A549 treated with DMSO at 1 μM for 4 hours (cell line): ENCODE measurements at places on chromosomes 2 and 18. TPM values are rescaled to one million over a fixed set of nuclear protein-coding genes. Genes with fewer than 3 reads are reported as not detected.

CFAP65 gene
- 0.09 to 0.19 TPM (median 0.15 TPM) in 5 replicates for total RNA-seq

TTC27 gene
- 25.2 to 28.6 TPM (median 26.2 TPM) in 5 replicates for total RNA-seq

EDAR gene
- total RNA-seq = 0.02 TPM in 2 of 5 replicates, not detected in the others

ST6GAL2 gene
- 16.7 to 28.3 TPM (median 24.1 TPM) in 5 replicates for total RNA-seq

NAT8 gene
- not detected in 5 replicates for total RNA-seq

WDR54 gene
- 77.2 to 88.4 TPM (median 80.7 TPM) in 5 replicates for total RNA-seq

ANKRD62 gene
- not detected in 5 replicates for total RNA-seq

RAB12 gene
- total RNA-seq = 24.5 to 31.7 TPM (median 29.3 TPM) in 5 replicates

SCYGR4 gene
- total RNA-seq = not detected in 5 replicates

DUSP2 gene
- 0.20 to 0.57 TPM (median 0.51 TPM) in 5 replicates for total RNA-seq

CD207 gene
- total RNA-seq = not detected in 5 replicates

GCA gene
- 5.3 to 7.6 TPM (median 5.6 TPM) in 5 replicates for total RNA-seq

WDCP gene
- 12.0 to 15.5 TPM (median 14.6 TPM) in 5 replicates for total RNA-seq

AQP4 gene
- total RNA-seq = 0.06 TPM in 1 of 5 replicates, not detected in the others

EPB41L5 gene
- total RNA-seq = 4.0 to 5.8 TPM (median 4.7 TPM) in 5 replicates

EFEMP1 gene
- total RNA-seq = 30.5 to 51.4 TPM (median 45.1 TPM) in 5 replicates

SERPINB3 gene
- total RNA-seq = 0.10 to 0.18 TPM (median 0.13 TPM) in 4 of 5 replicates, not detected in the other

CDCA7 gene
- total RNA-seq = 42.5 to 53.7 TPM (median 47.0 TPM) in 5 replicates

C2orf66 gene
- 0.05 to 0.17 TPM (median 0.12 TPM) in 4 of 5 replicates, not detected in the other for total RNA-seq
